Inflammatory macrophage (primary cell): ENCODE measurements at places on chromosomes 13 and 19.
A peak's percentile ranks its signal among the peaks of the same experiment; 100 is the strongest.

- DNase-seq = peak; percentile 82
These were observed 58.3 kb downstream of the GPALPP1 start for GRCh38 chr13:45047394-45048310.

DNA sequence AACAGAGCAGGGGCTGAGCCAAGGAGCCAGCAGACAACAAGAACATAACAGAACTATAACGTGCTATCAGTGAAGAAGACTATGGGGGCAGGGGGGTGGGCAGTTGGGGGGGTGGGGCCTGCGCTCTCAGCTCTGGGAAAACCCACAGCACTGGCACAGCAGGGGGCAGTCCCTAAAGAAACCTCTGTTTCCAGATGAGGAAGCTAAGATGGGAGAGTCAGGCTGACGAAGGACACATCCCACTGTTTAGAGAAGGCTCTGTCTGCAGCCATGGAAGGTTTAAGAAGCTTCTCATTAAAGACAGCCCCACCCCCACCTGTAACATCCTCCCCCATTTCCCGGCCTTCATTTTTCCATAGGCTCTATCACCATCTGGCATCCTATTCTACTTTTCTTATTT, 7.1 kb upstream of the DOCK9 start:
- no peak for DNase-seq

DNA sequence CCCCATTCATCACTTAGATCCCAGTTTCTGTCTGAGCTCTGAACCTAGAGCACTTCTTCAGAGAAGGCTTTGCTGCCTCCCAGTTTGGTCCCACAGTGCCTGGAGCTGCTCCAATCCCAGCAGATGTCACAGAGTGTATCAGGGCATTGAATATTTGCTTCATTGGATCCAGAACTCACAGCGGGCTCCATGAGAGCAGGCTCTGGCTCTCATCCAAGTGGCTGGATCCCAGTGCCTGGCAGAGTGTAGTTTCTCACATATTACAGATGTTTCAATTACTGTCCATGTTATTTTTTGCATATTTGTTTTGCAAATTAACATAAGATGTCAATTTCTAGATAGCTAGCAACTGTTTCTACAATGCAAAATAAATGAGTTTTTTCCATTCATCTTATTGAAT, 50.6 kb downstream of the MYO16 start:
- no peak for DNase-seq

DNA sequence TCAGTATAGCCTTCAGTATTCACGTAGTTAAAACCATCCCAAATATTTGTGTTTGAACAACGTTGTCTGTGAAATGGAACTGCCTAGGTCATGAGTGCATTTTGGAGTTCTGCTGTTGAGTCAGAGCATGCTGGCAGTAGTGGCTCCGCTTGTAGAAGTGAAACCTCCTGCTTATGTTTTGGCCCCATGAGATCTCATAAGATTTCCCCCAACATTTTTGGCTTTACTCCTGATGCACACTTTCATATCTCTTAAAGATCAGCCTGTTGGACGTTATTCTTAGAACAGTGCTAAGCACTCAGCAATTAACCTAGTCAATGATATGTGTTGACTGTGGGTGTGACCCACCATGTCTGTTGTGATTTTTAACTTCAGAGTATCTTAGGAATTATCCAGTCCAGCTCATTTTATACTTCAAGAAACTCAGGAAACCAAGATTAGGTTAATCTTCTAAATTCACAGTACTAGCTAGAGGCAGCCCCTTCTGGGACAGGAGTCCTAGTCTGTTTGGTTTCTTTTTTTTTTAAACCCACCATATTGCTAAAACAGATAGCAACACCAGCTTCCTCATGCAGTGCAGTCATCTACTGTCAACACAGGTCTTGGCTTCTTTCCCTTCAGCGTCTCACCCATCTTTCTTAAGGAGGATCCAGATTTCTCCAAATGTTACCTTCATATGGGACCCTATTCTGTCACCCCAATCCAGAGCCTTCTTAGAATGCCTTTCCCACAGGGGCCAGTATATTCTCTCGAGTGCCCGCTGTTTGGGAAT, 26.2 kb downstream of the RAP2A start:
- DNase-seq = peak; percentile 37

DNA sequence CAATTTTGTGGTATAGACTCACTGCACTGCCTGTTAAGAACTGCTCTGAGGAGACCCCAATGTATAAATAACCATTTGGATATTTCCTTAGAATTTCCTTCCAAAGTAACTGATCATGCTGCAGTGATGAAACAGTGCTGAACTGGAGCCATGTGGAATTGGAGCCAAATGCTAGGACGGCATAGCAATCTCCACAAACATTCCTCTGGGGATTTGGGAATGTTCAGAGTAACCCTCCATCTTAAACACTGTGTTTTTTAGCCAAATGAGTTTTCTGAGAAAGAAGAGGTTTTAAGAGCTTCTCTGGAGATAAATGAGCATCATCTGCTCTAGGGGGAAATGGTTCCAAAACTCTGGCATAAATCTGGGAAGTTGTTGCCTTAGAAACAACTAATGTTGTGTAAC, 98.2 kb downstream of the OLFM4 start:
- no peak for DNase-seq

- DNase-seq = no peak
These were observed 36.1 kb upstream of the PCDH8 start for GRCh38 chr13:52884429-52885010.
